ENCODE measurements at places on chromosomes 16 and 17. TPM values are rescaled to one million over a fixed set of nuclear protein-coding genes. Genes with fewer than 3 reads are reported as not detected.

The KRT9 gene
- not detected for total RNA-seq

GRCh38 chr17:49546546-49547535 is 28.8 kb upstream of the NXPH3 start:
- DNase-seq, result no peak

DNA sequence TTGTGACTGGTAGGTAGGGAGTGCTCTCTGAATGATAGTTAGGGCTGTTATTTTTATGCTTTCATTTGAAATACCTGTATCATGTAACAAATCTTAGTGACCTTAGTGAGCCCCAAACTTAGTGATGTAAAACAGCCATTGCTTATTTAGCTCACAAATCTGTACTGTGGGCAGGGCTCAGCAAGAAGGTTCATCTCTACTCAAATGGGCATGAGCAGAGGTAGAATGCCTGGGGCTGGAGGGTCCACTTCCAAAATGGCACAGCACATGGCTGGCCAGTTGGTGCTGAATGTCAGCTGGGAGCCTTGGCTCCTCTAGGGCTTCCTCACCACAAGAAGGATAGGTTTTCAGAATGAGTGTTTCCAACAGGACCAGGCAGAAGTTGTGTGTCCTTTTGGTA is 49.3 kb upstream of the FOXF1 start:
- no peak for DNase-seq

DNA sequence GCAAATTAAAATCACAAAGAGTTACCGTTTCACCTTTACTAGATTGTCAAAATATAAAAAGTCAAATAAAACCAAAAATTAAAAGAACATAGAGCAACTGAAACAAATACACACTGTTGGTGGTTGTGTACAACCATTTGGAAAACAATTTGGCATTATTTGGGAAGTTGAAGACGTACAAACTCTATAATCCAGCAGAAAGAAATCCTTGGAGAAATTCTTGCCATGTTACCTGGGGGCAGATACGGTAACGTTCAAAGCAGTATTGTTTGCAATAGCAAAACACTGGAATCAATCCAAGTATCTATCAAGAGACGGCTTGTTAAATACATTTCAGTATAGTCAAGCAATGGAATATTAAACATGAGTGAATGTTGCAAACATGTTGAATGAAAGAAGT is 56.7 kb downstream of the TBX4 start:
- no peak for DNase-seq

- DNase-seq, result no peak
Observed at GRCh38 chr16:88691924-88692560, 5.7 kb upstream of the SNAI3 start.

GRCh38 chr16:86496929-86497461 is 13.3 kb upstream of the FOXF1 start:
- no peak for DNase-seq

DNA sequence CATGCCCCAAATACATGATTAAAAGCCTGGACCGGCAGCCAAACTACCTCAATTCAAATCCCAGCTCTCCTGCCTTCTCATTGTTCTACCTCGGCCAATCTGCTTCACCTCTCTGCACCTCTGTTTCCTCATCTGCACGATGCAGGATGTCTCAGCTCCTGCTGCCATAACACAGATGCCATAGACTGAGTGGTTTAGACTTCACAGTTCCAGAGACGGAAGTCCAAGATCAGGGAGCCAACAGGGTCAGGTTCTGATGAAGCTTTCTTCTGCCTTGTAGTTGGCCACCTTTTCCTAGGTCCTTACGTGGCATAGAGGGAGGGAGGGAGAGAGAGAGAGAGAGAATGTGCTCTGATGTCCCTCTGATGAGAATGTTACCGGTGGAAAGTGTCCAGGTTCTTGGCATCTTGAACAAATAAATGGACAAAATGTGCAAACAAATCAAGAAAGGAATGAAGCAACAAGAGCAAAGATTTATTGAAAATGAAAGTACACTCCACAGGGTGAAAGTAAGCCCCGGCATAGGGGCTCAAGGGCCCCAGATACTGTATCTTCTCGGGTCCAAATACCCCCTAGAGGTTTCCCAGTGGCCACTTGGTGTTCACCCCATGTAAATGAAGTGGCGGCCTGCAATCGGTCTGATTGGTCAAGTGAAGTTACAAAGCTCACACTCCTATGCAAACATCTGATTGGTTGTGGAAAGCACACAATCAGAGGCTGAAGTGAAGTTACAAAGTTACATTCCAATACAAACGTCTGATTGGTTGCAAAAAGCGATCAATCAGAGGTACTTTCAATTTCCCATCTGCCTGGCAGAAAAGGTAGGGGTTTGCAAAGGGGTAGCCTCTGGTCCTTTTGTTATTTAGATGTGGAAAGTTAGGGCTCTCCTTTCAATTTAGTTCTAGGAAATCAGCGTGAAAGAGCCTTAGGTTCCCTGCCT is 43.3 kb upstream of the ZCCHC14 start:
- no peak for DNase-seq

DNA sequence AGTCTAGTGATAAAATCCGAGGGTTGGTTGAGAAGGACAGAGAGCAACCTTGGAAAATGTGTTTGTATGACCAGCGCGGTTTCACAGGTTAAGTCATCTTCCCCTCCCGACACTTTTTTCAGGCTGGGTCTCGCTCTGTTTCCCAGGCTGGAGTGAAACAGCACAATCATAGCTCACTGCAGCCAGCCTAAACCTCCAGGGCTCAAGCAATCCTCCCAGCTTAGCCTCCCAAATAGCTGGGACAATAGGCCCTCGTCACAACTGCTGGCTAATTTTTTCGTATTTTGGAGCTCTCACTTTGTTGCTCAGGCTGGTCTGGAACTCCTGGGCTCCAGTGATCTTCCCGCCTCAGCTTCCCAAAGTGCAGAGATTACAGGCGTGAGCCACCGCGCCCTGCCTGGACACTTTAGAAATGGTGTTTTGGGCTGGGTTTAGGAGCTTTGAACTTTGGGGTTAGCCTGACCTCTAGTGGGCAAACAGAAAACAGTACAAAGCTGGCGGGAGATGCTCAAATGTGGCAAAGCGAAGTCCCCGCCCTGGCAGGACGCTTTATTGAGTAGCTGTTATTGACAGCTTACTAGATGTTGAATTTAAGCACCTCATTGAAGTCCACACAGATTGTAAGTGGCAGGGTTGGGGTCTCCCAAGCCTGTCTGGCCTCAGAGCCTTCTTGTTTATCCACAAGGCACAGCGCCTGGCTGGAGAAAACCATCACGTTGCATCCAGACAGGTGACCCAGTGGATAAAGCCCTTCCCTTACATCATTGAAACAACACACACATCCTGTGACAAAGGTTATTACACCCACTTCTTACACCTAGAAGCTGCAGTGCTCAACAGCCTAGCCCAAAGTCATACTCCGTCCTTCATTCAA is 34.7 kb upstream of the RBBP6 start:
- no peak for DNase-seq

- DNase-seq, result no peak
Observed at GRCh38 chr17:56867948-56868376, 34.0 kb downstream of the DGKE start.
